ENCODE measurements at places on chromosomes 6 and 20.

- no peak for DNase-seq
Measured at GRCh38 chr6:147603392-147604081, 95.0 kb downstream of the SAMD5 start.

- no peak for DNase-seq
Measured at GRCh38 chr6:166194914-166195859, 27.5 kb upstream of the TBXT start.

- no peak for DNase-seq
Measured at GRCh38 chr20:44734938-44735337, 10.7 kb upstream of the KCNK15 start.

DNA sequence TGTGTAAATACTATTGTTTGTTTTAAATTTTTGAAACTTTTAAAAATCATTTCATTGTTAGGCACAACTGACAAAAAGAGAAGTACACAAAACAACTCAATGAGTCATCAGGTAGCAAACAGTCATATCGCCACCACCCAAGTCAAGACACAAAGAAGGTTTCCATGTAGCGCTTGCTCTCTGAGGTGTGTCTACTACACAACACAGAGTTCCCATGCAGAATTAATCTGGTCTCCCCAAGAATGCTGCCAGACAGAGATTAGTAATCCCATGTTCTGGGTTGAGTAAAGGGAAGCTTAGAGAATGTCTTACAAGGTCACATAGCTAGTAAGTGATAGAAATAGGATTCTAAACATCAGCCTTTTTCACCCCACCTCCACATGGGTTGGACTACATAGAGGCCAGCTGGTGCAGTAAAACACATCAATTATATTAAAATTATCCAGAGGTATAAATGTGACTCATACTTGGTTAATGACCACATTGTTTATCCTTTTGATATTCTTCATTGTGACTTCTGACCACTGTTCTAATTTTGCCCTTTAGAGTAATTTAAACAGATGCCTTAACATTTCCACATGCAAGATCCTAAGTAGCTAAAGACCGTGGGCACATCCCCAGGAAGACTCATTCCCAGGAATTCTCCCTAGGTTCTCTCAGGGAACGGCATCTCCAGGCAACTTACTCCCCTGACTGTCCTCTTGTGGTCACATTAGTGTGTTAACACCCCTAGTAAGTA is 413.5 kb downstream of the PRKN start:
- no peak for DNase-seq

GRCh38 chr6:43335469-43335868 is 26.8 kb upstream of the CRIP3 start:
- no peak for DNase-seq

- no peak for DNase-seq
Measured at GRCh38 chr6:13874191-13874549, 50.6 kb upstream of the RNF182 start.

- DNase-seq: no peak
Measured at GRCh38 chr6:81909981-81910900, 157.8 kb upstream of the TENT5A start.

DNA sequence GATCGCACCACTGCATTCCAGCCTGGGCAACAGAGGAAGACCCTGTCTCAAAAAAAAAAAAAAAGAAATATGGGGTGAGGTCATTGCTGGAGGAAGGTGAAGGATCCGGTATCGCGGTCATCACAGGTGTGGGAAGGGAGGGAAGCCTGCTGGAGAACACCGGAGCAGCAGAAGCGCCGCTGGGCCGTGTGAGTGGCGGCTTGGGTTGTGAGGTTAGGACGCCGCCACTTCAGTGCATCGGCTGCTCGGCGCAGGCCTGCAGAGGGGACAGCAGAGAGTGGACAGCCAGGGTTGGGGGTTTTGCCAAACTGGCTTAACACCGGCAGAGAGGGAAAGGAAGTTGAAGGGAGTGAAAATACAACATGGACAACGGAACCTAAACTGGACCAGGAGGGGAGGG is 5.4 kb downstream of the TLDC2 start:
- DNase-seq: no peak

DNA sequence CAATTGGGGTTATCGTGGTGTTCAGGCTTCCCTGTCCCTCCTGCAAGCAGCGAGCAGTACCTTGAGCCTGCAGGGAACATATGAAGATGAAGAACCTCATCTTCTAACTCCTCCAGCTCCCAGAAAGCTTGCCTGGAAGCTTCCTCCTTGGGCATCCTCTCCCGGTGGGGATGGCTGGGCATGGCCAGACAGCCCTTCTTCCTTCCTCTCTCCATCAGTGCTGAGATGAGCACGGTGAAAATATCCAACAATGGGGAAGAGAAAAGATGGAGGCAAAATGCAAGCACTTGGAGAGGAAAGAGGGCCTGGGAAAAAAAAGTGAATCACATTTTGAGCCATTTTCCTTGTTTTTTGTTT is 107.7 kb upstream of the FOXA2 start:
- no peak for DNase-seq

GRCh38 chr6:104955491-104955890 is 1.4 kb upstream of the LIN28B start:
- no peak for DNase-seq

DNA sequence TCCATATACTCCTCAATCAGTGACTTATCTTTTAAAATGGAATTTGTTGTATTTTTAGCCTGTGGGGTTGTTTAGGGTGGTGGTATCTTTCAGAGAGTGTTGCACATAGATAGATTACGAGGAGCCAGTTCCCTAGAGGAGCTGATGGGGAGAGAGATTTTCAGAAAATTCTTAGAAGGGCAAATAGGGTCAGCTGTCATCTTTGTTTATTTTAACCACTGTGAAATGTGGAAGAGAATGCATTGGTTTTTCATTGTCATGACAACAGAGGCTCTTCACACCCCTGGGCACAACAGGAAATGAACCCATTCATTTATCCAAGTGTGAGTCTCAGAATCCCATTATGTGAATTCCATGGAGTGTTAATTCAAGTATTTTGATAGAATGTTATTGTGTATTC is 188.4 kb downstream of the JARID2 start:
- DNase-seq: no peak

DNA sequence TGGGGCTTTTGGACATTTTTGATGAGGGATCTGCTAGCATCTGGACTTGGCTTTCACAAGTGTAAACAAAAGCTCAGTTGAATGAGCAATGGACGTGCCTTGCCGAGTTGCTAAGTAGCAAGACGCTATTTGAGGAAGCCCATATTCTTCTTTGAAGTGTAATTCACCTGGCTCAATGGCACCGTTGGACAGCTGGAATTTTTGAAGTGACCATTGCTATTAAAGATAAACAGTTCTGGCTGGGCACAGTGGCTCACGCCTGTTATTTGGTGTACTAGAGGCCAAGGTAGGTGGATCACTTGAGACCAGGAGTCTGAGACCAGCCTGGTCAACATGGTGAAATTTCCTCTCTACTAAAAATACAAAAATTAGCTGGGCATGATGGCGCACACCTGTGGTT is 88.8 kb upstream of the SOX4 start:
- no peak for DNase-seq

GRCh38 chr6:131792091-131792496 is 15.7 kb upstream of the ENPP1 start:
- no peak for DNase-seq

- no peak for DNase-seq
Measured at GRCh38 chr6:139402876-139403386, 28.5 kb upstream of the CITED2 start.

DNA sequence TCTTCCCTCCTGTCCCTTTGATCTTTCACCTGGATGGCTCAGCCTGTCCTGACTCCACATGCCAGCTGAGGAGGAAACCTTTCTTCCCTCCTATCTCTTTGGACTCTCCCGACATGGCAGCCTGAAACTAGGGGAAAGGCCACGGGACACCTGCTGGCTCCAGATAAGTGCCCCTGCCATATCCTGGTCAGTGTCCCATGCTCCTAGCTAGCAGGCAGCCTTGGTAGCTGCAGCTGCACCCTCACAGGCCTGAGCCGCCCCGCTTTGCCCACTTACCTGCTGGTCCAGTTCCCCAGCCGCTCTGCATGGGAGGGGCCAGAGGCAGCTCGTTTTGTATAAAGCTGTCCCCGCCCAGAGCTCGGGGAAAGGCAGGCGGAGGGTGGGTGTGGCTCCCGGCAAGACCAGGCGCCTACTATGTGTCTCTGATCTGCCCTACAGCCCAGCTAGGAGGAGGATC is 7.4 kb upstream of the SLC52A3 start:
- no peak for DNase-seq

- no peak for DNase-seq
Measured at GRCh38 chr6:20202699-20203302, 9.5 kb downstream of the MBOAT1 start.

GRCh38 chr6:168314948-168315347 is 4.6 kb downstream of the DACT2 start:
- no peak for DNase-seq

GRCh38 chr6:41427642-41428335 is 92.4 kb downstream of the NCR2 start:
- DNase-seq: peak; percentile 42

GRCh38 chr6:169189686-169190085 is 64.0 kb downstream of the THBS2 start:
- no peak for DNase-seq

DNA sequence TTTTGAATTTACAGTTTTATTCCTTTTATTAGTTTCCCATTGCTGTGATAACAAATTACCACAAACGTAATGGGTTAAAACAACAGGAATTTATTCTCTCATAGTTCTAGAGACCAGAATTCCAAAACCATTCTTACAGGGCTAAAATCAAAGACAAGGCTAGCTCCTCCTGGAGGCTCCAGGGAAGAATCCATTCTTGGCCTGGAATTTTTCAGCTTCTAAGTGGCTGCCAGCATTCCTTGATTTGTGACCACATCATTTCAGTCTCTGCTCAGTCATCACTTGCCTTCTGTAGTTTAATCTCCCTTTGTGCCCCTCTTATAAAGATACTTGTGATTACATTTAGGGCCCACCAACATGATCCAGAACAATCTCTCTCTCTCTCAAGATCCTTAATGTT is 897 bp upstream of the SEL1L2 start:
- no peak for DNase-seq

GRCh38 chr20:50654904-50655303 is 36.4 kb downstream of the RIPOR3 start:
- DNase-seq: no peak

- no peak for DNase-seq
Measured at GRCh38 chr20:51386586-51386985, 155.9 kb downstream of the NFATC2 start.

- DNase-seq: no peak
Measured at GRCh38 chr6:31666337-31666965, 571 bp downstream of the CSNK2B start.

GRCh38 chr6:110404607-110405006 is 10.8 kb downstream of the DDO start:
- DNase-seq: no peak

- peak; percentile 68 for DNase-seq
Measured at GRCh38 chr6:166007349-166008263, 160.0 kb downstream of the TBXT start.

DNA sequence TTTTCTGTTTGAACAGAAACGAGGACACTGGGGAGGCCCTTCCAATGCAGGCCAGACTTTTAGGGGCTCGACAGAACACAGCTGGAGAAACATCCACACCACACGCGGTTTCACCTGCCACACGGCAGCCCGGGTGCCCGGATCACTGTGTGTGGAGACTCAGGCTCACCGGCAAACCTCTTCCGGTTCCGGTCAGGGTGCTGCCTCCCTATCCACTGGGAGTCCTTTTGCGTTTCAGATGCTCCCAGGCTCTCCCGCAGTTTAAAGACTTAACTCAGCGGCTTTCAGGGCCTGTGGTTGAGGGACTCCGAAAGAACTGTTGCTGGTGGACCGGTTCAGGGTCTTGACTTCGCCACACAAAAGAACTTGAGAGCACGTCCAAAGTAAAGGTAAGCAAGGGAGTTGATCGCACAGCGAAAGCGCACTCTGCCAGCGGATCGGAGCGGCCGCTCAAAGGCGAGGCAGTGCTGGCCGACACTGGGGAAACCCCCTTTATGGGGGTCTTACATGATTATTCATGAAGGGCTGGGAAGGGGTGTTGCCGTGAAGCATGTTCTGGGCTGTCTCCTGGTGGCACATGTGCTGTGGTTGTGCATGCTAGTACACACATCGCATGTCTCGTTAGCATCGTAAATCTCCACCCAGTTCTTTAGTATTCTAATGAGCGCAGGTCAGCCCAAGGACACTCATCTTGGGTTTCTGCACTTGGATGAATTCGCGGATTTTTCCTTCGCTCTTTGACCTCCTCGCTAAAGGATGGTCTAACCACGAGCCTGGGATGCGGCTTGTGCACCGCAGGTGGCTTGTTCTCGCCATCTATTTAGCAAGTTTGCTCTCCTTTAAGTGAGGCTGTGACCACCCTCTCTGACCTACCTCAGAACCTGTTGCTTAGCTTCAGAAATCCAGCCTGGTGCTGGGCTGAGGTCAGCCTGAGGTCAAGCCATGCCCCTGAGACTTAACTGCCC is 180.3 kb downstream of the CDH26 start:
- DNase-seq: peak; percentile 73

GRCh38 chr20:15449061-15449460 is 1111.6 kb upstream of the FLRT3 start:
- no peak for DNase-seq

DNA sequence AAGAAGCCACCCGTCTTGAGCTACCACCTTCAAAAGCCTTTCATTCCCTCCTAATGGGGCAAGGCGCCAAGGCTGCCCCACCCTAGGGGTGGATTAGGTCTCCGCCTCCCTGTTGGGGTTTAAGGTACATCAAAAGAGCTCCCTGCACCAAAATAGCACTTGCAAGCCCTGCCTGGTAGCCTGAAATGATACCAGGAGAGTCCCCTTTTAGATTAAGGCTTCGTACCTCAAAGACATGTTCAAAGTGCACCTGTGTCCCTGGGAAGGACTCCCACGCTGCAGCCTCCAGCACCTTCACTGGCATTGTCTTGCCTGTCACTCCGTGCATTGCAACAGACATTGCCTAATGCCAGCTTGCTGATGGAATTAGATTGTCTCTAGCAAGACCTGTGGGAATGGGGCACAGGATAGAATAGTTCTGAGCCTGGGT is 15.7 kb upstream of the CDKN1A start:
- no peak for DNase-seq

DNA sequence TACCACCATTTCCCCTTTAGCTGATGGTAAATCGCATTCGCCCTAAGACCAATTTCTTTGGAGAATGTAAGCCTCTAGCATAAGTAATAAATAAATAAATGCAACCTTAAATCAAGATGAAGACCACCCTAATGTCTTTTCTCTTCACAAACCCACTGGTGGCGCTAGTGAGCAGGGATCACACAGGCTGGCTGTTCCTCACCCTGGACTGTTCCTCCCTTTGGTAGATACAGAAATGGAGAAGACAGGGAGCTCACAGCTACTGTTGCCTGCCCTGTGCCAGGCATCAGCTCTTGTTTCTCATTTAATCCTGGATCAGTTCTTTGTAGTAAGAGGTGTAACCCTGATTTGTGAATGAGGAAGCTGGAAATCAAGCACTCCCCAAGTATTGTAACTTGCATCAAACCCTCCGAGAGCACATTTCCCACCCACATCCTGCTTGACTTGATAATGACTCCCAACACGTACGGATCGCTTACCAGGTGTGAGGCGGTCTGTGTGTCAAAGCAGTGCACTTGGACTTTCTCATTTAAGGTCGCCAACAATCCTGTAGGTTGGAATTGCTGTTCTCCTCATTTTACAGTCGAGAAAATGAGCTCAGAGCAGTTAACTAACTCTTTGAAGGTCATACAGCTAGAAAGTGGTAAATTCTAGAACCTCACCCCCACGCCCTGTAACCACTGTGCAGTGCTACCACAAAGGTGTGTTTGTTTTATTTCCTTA is 236.1 kb downstream of the TSHZ2 start:
- DNase-seq: no peak
